EL (cell line): ENCODE measurements at places on chromosomes 12 and 14.

GRCh38 chr14:93790966-93791365 is 2.7 kb upstream of the PRIMA1 start:
- no peak for DNase-seq

DNA sequence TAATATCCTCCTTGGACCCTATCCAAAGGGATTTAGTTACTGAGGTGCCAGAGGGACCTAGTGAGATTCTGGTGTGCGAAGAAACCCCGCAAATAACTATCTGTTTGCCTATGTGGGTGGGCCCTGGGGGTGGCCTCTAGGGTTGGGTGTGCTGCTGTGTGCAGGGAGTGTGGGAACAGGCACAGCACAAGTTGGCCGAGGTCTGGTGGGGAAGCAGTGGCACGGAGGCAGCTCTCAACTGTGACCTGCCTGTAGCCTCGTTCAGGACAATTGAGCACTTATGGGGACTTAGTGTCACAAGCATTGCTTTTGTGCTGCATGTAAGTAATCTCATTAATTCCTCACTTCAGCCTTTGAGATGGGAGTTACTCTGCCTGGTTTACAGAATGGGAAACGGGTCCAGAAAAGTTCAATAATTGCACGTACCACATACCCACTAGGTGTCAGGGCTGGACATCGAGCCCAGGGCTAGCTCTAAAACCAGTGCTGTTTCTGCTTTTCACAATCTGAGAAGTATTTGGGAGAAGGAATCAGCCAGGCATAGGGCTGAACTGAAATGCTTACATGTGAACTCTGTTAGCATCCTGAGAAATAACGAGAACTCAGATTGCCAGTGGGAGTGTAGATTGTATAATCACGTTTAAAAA is 58.8 kb downstream of the TECPR2 start:
- DNase-seq: no peak

GRCh38 chr12:53550595-53550994 is 43.3 kb upstream of the NPFF start:
- peak; percentile 5 for DNase-seq

DNA sequence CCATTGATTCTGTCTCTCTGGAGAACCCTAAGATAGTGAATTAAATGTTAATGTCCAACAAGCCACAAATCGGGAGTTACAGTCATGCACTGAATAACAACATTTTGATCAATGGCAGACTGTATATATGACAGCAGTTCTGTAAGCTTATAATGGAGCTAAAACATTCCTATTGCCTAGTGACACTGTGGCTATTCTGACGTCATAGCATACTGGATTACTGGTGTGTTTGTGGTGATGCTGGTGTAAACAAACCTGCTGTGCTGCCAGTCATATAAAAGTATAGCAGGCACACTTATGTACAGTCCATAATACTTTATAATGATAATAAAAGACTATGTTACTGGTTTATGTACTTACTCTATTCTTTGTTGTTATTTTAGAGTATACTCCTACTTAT is 56.7 kb upstream of the BICD1 start:
- DNase-seq: no peak

GRCh38 chr14:48107646-48108045 is 432.2 kb upstream of the MDGA2 start:
- no peak for DNase-seq

- no peak for DNase-seq
Observed at GRCh38 chr12:107318556-107318805, 225.1 kb upstream of the CRY1 start.

DNA sequence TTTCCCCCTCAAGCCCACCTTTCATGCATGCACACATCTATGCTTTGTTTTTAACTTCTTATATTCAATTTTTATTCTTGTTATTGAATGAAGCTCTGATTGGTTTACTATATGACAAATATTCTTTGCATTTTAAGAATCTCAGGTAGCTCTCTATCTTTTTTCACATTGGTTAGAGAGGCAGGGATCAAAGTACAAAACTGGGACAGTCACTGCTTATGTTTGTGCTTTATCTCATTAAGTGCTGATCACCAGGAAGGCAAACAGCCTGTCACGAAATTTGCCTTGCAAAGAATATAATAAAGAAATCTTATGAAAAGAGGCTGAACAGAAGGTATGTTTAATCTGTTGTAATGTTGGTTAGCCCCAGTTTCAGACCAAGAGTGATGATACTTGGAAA is 29.7 kb upstream of the INSM2 start:
- no peak for DNase-seq
